ENCODE measurements at places on chromosomes 7 and 10. TPM values are rescaled to one million over a fixed set of nuclear protein-coding genes. Genes with fewer than 3 reads are reported as not detected.

Gene WEE2
- total RNA-seq = 0.06 TPM

Gene FBH1
- 76.5 TPM for total RNA-seq

Gene NEUROG3
- total RNA-seq = not detected

Gene SLC13A4
- total RNA-seq = not detected

Gene WDR86
- 5.9 TPM for total RNA-seq

Gene PDE1C
- 5.5 TPM for total RNA-seq

- peaks cover 73% of the 10 kb centered on the region for H3K4me1 ChIP-seq
- no peak overlapping the region for H3K4me3 ChIP-seq
- DNase-seq = peak; percentile 87
- peak overlapping the region; percentile 84 for H3K27ac ChIP-seq
- no peaks in the 10 kb centered on the region for H3K27me3 ChIP-seq
These were observed 33.8 kb downstream of the FAM53B start for GRCh38 chr10:124710266-124710881.

GRCh38 chr7:82049891-82050533, 280.2 kb upstream of the HGF start:
- H3K27ac ChIP-seq = no peak overlapping the region
- no peaks in the 10 kb centered on the region for H3K27me3 ChIP-seq
- DNase-seq = peak; percentile 8
- H3K4me1 ChIP-seq = no peaks in the 10 kb centered on the region
- H3K36me3 ChIP-seq = no peaks in the 10 kb centered on the region

DNA sequence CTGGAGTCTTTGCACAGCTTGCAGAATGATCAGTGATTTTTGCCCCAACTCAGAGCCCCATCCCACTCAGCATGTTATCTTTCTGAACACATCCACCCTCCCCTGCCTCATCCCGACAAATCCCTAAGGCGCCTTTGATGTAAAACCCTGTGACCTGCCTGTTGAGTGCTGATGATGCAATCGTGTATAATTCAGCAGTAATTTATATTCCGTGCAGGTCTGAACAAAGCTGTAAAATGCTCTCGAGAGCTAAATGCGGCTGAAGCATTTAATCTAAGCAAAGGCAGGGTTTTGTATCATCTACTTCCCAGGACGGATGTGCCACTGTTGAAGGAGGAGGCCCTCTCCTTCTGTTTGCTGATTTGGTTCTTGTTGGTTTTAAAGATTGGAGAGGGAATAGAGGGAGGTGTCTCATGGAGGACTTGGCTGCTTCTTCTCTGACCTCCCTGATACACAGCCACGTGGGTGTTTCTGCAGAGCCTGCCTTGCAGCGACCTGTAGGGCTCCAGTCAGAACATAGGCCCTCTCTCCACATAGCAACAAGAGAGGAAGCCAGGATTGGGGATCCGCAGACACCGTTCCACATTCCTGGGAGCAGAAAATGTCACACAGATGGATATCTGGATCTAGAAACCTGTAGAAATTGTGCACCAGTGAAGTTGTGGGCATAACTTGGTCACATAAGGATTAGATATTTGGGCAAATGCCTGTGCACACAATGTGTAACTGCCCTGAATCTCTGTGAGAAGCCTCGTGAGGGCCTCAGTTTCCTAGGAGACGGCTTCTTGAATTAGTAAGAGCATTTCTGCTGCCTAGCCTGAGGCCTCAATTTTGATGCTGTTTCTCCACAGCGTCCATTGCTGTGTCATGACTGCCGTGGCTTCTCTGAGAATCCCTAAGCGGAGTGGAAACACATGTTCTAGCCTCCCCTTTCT, 90.2 kb upstream of the AGK start:
- no peaks in the 10 kb centered on the region for H3K36me3 ChIP-seq
- no peaks in the 10 kb centered on the region for H3K4me1 ChIP-seq
- DNase-seq = no peak
- no peak overlapping the region for H3K27ac ChIP-seq
- H3K4me3 ChIP-seq = no peak overlapping the region

GRCh38 chr7:129740574-129741410, 129.3 kb downstream of the NRF1 start:
- no peaks in the 10 kb centered on the region for H3K4me1 ChIP-seq
- H3K27ac ChIP-seq = no peak overlapping the region
- H3K27me3 ChIP-seq = no peaks in the 10 kb centered on the region
- H3K4me3 ChIP-seq = no peak overlapping the region
- no peak for DNase-seq

GRCh38 chr7:50714857-50715256, 67.8 kb downstream of the GRB10 start:
- no peak overlapping the region for H3K4me3 ChIP-seq
- H3K36me3 ChIP-seq = no peaks in the 10 kb centered on the region
- H3K27me3 ChIP-seq = no peaks in the 10 kb centered on the region

DNA sequence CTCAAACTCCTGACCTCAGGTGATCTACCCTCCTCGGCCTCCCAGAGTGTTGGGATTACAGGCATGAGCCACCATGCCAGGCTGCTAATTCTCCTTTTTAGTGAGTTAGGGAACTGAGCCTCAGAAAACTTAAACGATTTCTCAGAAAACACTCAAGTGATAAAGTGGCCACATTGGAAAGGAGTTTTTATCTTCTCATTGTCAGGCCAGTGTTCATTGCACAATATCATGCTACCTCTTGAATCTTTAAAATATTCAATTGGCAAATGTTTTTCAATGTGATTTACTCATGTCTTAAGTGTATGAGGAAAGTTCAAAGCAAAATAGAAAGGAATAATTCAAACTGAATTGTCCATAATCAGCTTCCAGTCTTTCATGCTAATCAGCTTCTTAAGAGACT, 80.7 kb downstream of the ITGB8 start:
- no peaks in the 10 kb centered on the region for H3K27me3 ChIP-seq
- H3K4me3 ChIP-seq = no peak overlapping the region
- no peak overlapping the region for H3K27ac ChIP-seq
- H3K4me1 ChIP-seq = no peaks in the 10 kb centered on the region

DNA sequence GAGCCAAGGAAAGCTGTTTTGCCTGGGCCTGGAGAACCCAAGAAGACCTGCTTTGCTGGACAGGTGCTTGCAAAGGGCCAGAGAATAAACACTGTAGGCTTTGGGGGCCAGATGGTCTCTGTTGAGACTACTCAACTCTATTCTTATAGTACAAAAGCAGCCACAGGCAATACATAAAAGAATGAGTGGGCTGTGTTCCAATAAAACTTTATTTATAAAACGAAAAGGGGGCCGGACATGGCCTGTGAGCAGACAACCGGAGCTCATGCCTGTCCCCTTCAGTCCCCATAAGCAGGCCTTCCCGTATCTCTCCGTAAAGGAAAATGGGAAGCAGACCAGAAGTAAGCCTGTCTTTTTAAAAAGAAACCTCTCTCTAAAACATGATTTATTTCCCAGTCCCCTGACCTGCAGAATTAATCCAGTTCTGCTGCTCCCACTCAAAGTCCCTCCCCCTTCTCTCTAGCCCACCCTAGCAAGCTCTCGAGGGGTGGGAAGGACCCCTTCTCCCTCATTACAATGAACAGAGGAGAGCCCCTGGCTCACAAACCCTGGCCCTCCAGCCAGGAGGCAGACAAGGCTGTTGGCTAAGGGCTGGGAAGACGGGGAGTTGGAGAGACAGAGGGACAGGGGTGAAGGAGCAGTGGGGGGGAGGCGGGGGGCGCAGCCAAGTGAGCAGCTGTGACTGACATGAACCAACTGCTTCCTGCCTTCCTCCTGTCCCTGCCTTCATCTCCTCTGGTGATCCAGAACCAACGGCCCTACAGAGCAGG, 177.8 kb downstream of the NEURL1 start:
- peak; percentile 91 for DNase-seq
- H3K27me3 ChIP-seq = no peaks in the 10 kb centered on the region
- H3K4me3 ChIP-seq = no peak overlapping the region
- no peak overlapping the region for H3K27ac ChIP-seq

GRCh38 chr10:114408968-114409444, 4.7 kb upstream of the AFAP1L2 start:
- no peaks in the 10 kb centered on the region for H3K27me3 ChIP-seq
- H3K36me3 ChIP-seq = no peaks in the 10 kb centered on the region
- DNase-seq = no peak
- H3K4me3 ChIP-seq = no peak overlapping the region
- peaks cover 11% of the 10 kb centered on the region for H3K4me1 ChIP-seq

GRCh38 chr7:42359946-42360345, 122.9 kb upstream of the GLI3 start:
- no peak for DNase-seq
- no peak overlapping the region for H3K27ac ChIP-seq
- H3K36me3 ChIP-seq = no peaks in the 10 kb centered on the region
- H3K27me3 ChIP-seq = no peaks in the 10 kb centered on the region

DNA sequence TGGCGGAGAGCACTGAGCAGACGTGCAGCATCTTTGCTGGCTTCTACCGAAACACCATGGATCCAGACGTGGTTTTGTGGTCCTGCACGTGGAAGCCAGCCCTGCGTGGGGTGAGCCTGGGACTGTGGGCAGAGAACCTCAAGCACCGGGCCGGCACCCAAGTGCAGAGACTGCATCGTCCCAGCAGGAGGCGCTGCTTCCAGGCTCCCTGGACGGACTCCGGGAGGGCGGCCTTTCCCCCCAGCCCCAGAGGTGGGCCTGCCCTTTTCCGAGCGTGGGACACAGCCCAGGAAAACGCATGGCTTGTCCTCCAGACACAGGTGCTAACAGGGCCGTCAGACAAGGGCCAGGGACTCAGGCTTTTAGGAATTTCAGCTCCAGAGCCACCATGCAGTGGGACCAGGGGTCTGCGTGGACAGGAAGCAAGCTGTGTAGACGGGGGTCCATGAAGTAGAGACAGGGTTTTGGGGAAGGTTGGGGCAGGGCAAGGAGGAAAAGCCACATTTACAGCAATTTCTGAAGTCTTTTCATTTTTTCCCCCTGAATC, 303.9 kb downstream of the WDR37 start:
- DNase-seq = no peak
- no peaks in the 10 kb centered on the region for H3K36me3 ChIP-seq
- no peaks in the 10 kb centered on the region for H3K27me3 ChIP-seq
- H3K27ac ChIP-seq = no peak overlapping the region
- no peaks in the 10 kb centered on the region for H3K4me1 ChIP-seq

- no peak overlapping the region for H3K4me3 ChIP-seq
- no peaks in the 10 kb centered on the region for H3K27me3 ChIP-seq
- peaks cover 3% of the 10 kb centered on the region for H3K36me3 ChIP-seq
- no peak for DNase-seq
- peaks cover 16% of the 10 kb centered on the region for H3K4me1 ChIP-seq
These were observed 48.8 kb downstream of the UBE2H start for GRCh38 chr7:129903935-129904334.

- H3K4me3 ChIP-seq = no peak overlapping the region
- H3K27ac ChIP-seq = no peak overlapping the region
- H3K36me3 ChIP-seq = no peaks in the 10 kb centered on the region
- DNase-seq = no peak
- H3K4me1 ChIP-seq = no peaks in the 10 kb centered on the region
- no peaks in the 10 kb centered on the region for H3K27me3 ChIP-seq
These were observed 214.7 kb downstream of the EMX2 start for GRCh38 chr10:117757086-117757720.

GRCh38 chr7:18495412-18496340, at the start of gene HDAC9:
Gene HDAC9 (plus strand): TSS chr7:18495749. CDS start chr7:18496303, 554 bp downstream.
- H3K4me1 ChIP-seq = no peaks in the 10 kb centered on the region
- DNase-seq = peak; percentile 77
- H3K27ac ChIP-seq = peak within 1 kb of the TSS; percentile 10
- H3K36me3 ChIP-seq = no peaks in the 10 kb centered on the region
- peak within 1 kb of the TSS; percentile 57 for H3K4me3 ChIP-seq

- no peak for DNase-seq
- H3K27ac ChIP-seq = no peak overlapping the region
- H3K4me3 ChIP-seq = no peak overlapping the region
- H3K4me1 ChIP-seq = no peaks in the 10 kb centered on the region
- no peaks in the 10 kb centered on the region for H3K36me3 ChIP-seq
These were observed 11.8 kb downstream of the KAZALD1 start for GRCh38 chr10:101073631-101074030.

DNA sequence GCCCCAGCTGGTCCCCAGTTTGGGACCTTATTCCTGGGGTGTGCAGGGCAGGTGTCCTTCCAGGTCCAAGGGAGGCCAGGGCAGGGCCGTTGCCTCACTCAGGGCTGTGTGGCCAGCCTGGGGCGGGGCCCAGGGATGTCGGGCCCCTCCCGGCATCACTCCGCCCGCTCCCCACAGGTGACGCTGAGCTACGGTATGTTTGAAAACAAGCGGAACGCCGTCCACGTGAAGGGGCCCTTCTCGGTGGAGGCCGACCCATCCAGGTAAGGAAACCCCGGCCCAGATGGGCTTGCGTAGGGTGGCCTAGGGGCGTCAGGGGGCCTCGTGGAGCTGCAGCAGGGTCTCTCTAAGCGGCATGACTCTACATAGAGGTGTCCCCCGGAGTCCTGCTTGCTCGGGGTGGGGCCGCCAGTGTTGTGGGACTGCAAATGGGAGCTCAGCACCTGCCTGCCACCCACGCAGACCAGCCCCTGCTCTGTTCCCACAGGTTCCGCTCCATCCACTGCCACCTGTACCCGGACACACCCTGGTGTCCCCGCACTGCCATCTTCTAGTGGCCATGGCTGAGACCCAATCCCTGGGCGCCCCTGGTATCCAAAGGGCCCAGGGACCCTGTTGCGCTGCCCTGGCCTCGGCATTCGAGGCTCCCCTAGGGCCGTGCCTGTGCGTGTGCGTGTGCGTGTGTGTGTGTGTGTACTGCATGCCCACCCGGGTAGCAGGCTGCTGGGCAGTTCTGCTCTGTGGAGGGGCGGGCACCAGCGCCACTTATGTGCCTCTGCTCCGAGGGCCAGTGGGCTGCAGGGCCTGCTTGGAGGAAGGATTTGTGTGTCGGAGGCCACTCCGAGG, 7.3 kb downstream of the LFNG start:
- peaks cover 22% of the 10 kb centered on the region for H3K4me1 ChIP-seq
- H3K4me3 ChIP-seq = no peak overlapping the region
- no peak overlapping the region for H3K27ac ChIP-seq
- H3K36me3 ChIP-seq = no peaks in the 10 kb centered on the region

- no peaks in the 10 kb centered on the region for H3K27me3 ChIP-seq
- no peak overlapping the region for H3K4me3 ChIP-seq
- H3K27ac ChIP-seq = no peak overlapping the region
- no peak for DNase-seq
- no peaks in the 10 kb centered on the region for H3K4me1 ChIP-seq
- H3K36me3 ChIP-seq = peaks cover 4% of the 10 kb centered on the region
These were observed 92.3 kb downstream of the NKX6-2 start for GRCh38 chr10:132693676-132694075.

DNA sequence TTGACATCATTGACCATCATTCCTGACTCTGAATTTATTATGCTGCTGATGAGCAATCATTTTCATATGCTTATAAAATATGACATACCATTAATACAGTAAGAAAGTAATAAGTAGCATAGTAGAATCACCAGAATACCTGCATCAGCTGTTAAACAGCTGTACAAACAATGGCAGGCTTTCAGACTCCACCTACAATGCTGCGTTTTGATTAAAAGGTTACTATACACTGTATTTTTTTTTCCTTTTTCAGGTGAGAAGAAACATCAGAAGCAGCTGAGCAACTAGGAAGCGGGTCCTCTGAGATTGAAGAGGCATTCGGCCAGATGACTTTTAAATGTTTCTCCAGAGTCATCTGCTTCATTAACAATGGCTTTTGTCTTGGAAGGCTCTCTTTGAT, 7.1 kb downstream of the ASNS start:
- DNase-seq = no peak
- H3K27me3 ChIP-seq = no peaks in the 10 kb centered on the region
- no peak overlapping the region for H3K4me3 ChIP-seq
- no peaks in the 10 kb centered on the region for H3K36me3 ChIP-seq

Data from kidney (tissue), 22 donors.